ENCODE measurements at places on chromosomes 7 and 10.

DNA sequence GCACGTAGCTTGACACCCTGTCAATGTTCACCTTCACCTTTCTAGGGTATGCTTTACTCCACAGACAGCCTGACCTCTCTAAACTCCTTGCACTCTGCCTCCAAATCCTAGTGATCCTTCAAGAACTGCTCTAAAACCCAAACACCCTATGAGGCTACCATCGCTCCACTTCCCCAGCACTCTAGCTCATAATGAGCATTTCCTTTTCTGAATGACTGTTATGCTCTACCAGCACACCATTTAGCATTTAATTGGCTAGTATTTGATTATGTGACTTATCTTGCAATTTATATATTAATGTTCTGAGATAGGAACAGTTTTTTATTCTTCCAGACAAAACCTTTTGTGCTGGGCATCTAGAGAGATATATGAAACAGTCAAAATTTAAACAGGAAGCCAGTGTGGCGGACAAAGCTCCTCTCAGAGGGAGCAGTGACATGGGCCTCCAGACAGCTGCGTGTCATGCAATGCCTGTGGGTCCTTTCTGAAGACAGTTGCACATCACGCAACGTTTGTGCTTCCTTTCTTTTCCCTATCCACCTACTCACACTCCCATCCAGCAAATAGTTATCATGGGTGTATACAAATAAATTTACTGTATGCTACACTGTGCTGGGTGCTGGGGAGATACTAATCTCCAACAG lies 86.3 kb downstream of the ALOX5 start:
- H3K27me3 ChIP-seq: no peaks in the 10 kb centered on the region
- peaks cover 2% of the 10 kb centered on the region for H3K36me3 ChIP-seq
- H3K4me3 ChIP-seq: no peak overlapping the region

GRCh38 chr10:7625836-7626235 lies 40.9 kb downstream of the ITIH5 start:
- no peaks in the 10 kb centered on the region for H3K4me1 ChIP-seq
- no peaks in the 10 kb centered on the region for H3K36me3 ChIP-seq
- no peaks in the 10 kb centered on the region for H3K27me3 ChIP-seq
- no peak overlapping the region for H3K27ac ChIP-seq
- no peak overlapping the region for H3K4me3 ChIP-seq

- peak overlapping the region; percentile 79 for H3K27ac ChIP-seq
- peak; percentile 87 for DNase-seq
- H3K4me3 ChIP-seq: no peak overlapping the region
- H3K27me3 ChIP-seq: peaks cover 24% of the 10 kb centered on the region
These were observed 729.9 kb downstream of the ZWINT start for GRCh38 chr10:55631071-55631654.

DNA sequence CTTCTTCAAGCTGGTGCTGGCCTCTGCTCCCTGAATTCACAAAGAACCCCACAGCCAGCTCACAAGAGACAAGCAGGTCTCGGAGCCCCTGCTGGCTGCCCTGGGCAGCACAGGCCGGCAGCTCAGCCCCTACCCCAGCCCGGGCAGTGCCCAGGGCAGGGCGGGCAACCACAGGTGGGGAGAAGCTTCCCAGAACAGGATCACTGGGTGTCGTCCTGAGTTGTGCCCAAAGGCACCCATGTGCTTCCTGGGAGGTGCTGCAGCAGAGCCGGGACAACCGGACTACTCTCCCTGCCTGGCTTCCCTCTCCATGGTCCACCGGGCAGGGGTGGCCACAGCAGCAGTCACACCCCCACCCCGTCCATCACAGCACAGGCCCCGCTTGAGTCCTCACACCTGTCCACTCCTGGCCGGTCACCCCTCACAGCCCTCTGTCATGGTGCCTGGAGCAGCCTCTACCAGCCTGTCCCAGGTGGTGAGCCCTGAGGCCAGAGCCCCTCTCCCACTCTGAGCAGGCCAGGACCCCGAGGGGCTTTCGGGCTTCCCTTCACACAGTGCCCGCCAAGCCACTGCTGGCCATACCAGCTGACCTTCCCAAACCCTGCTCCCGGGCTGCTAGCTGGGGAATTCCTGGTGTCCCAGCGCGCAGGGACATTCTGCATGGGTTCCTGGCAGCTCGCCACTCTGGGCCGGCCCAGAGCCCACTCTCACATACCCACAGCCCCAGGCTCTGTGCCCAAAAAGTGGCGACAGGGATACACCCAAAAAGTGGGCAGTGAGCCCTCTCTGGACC lies 3.1 kb downstream of the RASGEF1A start:
- H3K27ac ChIP-seq: no peak overlapping the region
- no peaks in the 10 kb centered on the region for H3K36me3 ChIP-seq
- DNase-seq: no peak
- H3K4me3 ChIP-seq: no peak overlapping the region

GRCh38 chr7:77238703-77239136 lies 39.1 kb upstream of the FGL2 start:
- H3K4me3 ChIP-seq: no peak overlapping the region
- peaks cover 21% of the 10 kb centered on the region for H3K4me1 ChIP-seq
- H3K36me3 ChIP-seq: peaks cover 2% of the 10 kb centered on the region
- DNase-seq: no peak
- H3K27me3 ChIP-seq: no peaks in the 10 kb centered on the region
- peak overlapping the region; percentile 12 for H3K27ac ChIP-seq

GRCh38 chr10:110711382-110711781 lies 67.2 kb downstream of the RBM20 start:
- no peaks in the 10 kb centered on the region for H3K36me3 ChIP-seq
- H3K4me1 ChIP-seq: peaks cover 18% of the 10 kb centered on the region
- no peak overlapping the region for H3K27ac ChIP-seq
- H3K4me3 ChIP-seq: no peak overlapping the region
- no peak for DNase-seq

DNA sequence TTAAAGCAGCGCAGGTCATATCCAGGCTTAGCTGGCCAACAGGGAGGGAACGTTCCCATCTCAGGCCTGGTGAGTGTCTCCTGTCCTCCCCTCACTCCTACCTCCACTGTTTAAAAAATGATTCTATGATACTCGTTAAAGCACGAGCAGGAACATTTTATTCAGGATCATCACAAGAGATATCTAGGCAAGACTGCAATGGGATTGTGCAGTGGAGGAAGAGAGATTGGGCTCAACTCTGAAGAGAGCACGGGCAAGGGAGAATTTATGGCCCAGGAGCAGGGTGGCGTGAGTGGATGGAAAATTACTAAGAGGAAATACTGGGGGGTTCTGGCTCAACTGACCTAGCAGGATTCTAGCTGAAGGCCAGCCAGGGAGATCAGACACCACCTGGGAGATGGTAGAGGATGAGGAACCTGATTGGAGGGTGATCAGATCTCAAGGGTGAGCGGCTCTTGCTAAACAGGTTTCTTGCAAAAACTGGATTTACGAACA lies 9.0 kb upstream of the HSPB1 start:
- peaks cover 18% of the 10 kb centered on the region for H3K4me1 ChIP-seq
- H3K27me3 ChIP-seq: peaks cover 10% of the 10 kb centered on the region
- H3K36me3 ChIP-seq: no peaks in the 10 kb centered on the region

GRCh38 chr10:109275960-109276359 lies 647.4 kb downstream of the XPNPEP1 start:
- no peaks in the 10 kb centered on the region for H3K36me3 ChIP-seq
- DNase-seq: no peak
- no peak overlapping the region for H3K4me3 ChIP-seq
- H3K27ac ChIP-seq: no peak overlapping the region
- H3K4me1 ChIP-seq: no peaks in the 10 kb centered on the region
- H3K27me3 ChIP-seq: no peaks in the 10 kb centered on the region

DNA sequence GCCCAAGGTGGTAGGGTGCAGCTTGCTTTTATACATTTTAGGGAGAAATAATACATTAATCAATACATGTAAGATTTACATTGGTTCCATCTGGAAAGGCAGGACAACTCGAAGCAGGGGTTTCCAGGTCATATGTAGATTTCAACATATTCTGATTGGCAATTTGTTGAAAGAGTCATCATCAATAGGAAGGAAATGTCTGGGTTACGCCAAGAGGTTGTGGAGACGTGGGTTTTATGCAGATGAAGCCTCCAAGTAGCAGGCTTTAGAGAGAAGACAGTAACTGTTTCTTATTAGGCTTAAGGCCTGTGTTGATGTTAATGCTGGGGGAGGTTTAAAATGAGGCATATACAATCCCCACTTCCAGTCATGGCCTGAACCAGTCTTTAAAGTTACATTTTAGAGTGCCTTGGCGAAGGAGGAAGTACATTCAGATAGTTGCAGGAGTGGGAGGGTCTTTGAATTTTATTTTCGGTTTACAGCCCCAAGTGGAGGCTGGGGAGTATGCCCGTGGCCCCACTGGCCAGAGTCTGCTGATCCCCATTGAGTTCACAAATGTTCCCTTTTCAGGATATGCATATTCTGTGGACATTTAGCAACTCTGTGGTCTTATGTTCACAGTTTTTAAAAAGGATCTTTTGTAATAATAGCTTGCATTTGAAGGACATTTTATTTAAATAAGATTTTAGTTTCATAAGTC lies 166.0 kb upstream of the GDF10 start:
- no peaks in the 10 kb centered on the region for H3K4me1 ChIP-seq
- no peak for DNase-seq
- H3K4me3 ChIP-seq: no peak overlapping the region

DNA sequence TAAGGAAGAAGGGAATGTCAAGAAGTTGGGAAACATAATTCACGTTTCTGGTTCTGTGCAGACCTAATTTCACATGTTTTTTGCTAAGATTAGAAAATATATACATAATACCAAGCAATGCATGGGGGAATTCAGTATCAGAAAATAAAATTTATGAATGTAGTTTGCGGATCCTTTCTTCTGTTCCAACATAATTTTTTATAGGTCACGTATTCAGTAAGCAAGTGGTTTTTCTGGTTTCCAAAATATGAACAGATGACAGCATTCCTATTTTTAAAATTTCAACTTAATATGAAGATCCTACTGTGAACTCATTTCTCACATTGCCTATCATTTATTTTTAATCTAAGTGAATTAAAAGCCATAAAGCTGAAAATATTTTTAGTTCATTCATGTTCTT lies 560.0 kb upstream of the NRG3 start:
- no peak overlapping the region for H3K4me3 ChIP-seq
- H3K27me3 ChIP-seq: no peaks in the 10 kb centered on the region
- H3K4me1 ChIP-seq: no peaks in the 10 kb centered on the region
- no peak overlapping the region for H3K27ac ChIP-seq
- DNase-seq: no peak
- no peaks in the 10 kb centered on the region for H3K36me3 ChIP-seq

GRCh38 chr7:54788664-54789063 lies 29.7 kb upstream of the SEC61G start:
- peaks cover 16% of the 10 kb centered on the region for H3K4me1 ChIP-seq
- no peaks in the 10 kb centered on the region for H3K36me3 ChIP-seq
- peaks cover 32% of the 10 kb centered on the region for H3K27me3 ChIP-seq
- no peak overlapping the region for H3K4me3 ChIP-seq
- peak; percentile 14 for DNase-seq
- H3K27ac ChIP-seq: no peak overlapping the region

DNA sequence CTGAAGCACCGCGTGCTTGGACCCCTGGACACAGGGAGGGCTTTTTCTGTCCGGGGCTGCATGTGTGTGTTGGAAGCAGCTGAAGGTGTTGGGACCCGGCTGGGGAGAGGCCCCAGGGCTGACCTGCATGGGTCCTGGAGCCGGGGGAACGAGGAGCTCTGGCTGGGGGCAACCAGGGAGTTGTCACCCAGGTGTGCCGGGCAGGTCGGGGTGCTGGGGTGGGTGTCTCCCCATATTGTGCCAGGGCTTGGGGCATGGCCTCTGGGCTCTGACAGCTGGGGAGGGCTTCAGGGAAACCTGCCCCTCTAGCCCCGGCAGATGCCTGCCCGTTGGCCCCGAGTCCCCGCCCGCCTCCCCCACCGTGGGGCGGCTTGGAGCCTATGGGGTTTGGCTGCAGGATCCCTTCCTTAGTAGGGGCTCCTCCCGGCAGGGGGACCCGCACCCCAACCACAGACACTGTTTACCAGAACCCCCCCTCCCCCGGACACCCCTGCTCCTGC lies 42.3 kb downstream of the UNCX start:
- no peak overlapping the region for H3K27ac ChIP-seq
- H3K4me3 ChIP-seq: no peak overlapping the region
- peaks cover 30% of the 10 kb centered on the region for H3K27me3 ChIP-seq

- no peaks in the 10 kb centered on the region for H3K27me3 ChIP-seq
- DNase-seq: no peak
- no peak overlapping the region for H3K4me3 ChIP-seq
- no peaks in the 10 kb centered on the region for H3K4me1 ChIP-seq
- H3K27ac ChIP-seq: no peak overlapping the region
These were observed 31.1 kb downstream of the ZWINT start for GRCh38 chr10:56329961-56330360.

Data from neural crest cell (in vitro differentiated cells).